Cardiac muscle cell (in vitro differentiated cells and primary cell): ENCODE measurements at places on chromosomes 7 and 10. TPM values are rescaled to one million over a fixed set of nuclear protein-coding genes. Genes with fewer than 3 reads are reported as not detected.

GALNT17 gene
- total RNA-seq = 2.3 and 5.2 TPM in 2 replicates

OPN1SW gene
- total RNA-seq = not detected in 2 replicates

OPALIN gene
- total RNA-seq = not detected in 2 replicates

ELFN1 gene
- total RNA-seq = 48.7 and 51.6 TPM in 2 replicates

SEMA3E gene
- total RNA-seq = 0.78 and 0.92 TPM in 2 replicates

- H3K4me3 ChIP-seq = no peak overlapping the region
- DNase-seq = no peak
- H3K4me1 ChIP-seq = no peaks in the 10 kb centered on the region
- no peaks in the 10 kb centered on the region for H3K27me3 ChIP-seq
- no peak overlapping the region for H3K27ac ChIP-seq
Measured at GRCh38 chr7:159027789-159028507, 116.7 kb downstream of the VIPR2 start.

- no peaks in the 10 kb centered on the region for H3K36me3 ChIP-seq
- no peaks in the 10 kb centered on the region for H3K4me1 ChIP-seq
- H3K27ac ChIP-seq = no peak overlapping the region
- DNase-seq = no peak
- no peak overlapping the region for H3K4me3 ChIP-seq
Measured at GRCh38 chr10:22704942-22705341, 9.4 kb downstream of the PIP4K2A start.

DNA sequence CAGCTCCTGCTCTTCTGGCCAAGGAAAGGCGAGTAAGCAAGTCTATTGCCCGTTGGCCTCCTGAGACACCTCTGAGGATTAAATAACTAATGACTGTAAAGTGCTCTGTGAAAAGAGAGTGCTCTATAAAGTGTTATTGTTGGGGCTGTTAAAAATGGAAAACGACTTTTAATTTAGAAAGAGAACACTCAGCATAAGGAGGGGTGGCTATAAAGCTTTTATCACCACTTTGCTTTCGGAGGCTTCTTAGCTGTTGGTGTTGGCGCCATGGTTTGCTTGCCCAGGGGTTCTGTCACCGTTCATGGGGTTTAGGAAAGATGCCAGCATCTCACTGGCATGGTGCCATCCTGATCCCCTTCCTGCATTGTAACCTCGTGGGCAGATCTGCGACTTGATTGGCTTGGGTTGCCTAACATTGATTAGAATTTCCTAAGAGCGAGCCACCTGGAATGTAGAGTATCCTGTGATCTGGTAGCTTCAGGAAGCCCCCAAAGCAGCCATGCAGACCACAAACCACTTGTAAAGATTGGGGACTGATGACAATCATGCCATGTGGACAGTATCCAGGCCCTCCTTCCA, 509.9 kb downstream of the LRMDA start:
- no peaks in the 10 kb centered on the region for H3K27me3 ChIP-seq
- H3K27ac ChIP-seq = no peak overlapping the region
- no peak for DNase-seq
- H3K4me1 ChIP-seq = no peaks in the 10 kb centered on the region

DNA sequence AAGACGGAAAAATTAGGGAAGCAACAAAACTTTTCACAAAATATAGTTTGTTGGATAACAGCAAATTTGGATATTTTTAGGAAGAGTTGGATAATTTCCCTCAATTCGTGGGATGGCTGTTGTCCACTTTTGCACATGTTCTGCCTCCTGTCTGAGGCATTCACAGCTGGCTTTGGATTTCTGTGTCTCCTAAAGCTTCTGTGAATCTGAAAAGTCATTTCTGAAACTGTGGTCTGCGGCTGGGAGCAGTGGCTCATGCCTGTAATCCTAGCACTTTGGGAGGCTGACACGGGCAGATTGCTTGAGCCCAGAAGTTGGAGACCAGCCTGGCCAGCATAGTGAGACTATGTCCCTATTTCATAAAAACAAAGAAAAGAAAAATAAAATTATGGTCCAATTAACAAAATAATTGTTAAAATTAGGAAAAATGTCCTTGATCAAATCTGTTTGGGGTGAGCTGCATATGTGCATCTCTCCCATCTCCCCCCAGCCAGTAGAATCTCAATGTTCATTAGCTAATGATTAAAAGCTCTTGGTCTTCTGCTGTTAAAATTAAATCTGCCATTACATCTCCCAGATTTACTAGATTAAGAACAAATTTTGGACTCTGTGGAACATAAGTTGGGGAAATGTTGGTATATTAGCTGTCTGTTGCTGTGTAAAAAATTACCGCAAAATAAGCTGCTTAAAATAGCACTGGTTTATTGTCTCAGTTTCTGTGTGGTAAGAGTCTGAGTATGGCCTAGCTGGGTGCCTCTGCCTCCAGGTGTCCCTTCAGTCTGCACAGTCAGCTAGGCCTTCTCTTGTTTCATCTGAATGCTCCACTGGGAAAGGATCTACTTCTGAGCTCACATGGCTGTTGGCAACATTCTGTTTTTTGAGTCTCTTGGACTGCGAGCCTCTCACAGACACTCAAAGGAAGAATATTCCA, 332.0 kb upstream of the FZD1 start:
- no peak overlapping the region for H3K4me3 ChIP-seq
- DNase-seq = peak; percentile 17
- no peaks in the 10 kb centered on the region for H3K27me3 ChIP-seq
- no peaks in the 10 kb centered on the region for H3K36me3 ChIP-seq
- no peaks in the 10 kb centered on the region for H3K4me1 ChIP-seq

- H3K4me3 ChIP-seq = no peak overlapping the region
- no peaks in the 10 kb centered on the region for H3K36me3 ChIP-seq
- H3K27ac ChIP-seq = no peak overlapping the region
- no peaks in the 10 kb centered on the region for H3K27me3 ChIP-seq
- no peaks in the 10 kb centered on the region for H3K4me1 ChIP-seq
- DNase-seq = no peak
Measured at GRCh38 chr10:75858339-75858738, 426.9 kb downstream of the LRMDA start.

- H3K36me3 ChIP-seq = no peaks in the 10 kb centered on the region
- no peaks in the 10 kb centered on the region for H3K27me3 ChIP-seq
- DNase-seq = no peak
- no peaks in the 10 kb centered on the region for H3K4me1 ChIP-seq
Measured at GRCh38 chr7:133859231-133859630, 267.9 kb upstream of the LRGUK start.

- peak within 1 kb of the TSS; percentile 28 for H3K4me3 ChIP-seq
- H3K27me3 ChIP-seq = peaks cover 100% of the 10 kb centered on the region
- peaks cover 20% of the 10 kb centered on the region for H3K4me1 ChIP-seq
- no peak for DNase-seq
- H3K36me3 ChIP-seq = no peaks in the 10 kb centered on the region
- H3K27ac ChIP-seq = no peak within 1 kb of the TSS
Measured at GRCh38 chr10:100744987-100745881, at the start of gene PAX2. Gene PAX2 (plus strand): TSS chr10:100745582. CDS start chr10:100746261, 679 bp downstream.

- H3K36me3 ChIP-seq = no peaks in the 10 kb centered on the region
- no peak overlapping the region for H3K27ac ChIP-seq
- no peak overlapping the region for H3K4me3 ChIP-seq
- no peaks in the 10 kb centered on the region for H3K27me3 ChIP-seq
- no peak for DNase-seq
Measured at GRCh38 chr10:24446739-24447138, 237.8 kb downstream of the KIAA1217 start.

GRCh38 chr7:84216472-84216871, 21.9 kb upstream of the SEMA3A start:
- no peak overlapping the region for H3K27ac ChIP-seq
- no peak overlapping the region for H3K4me3 ChIP-seq
- peak; percentile 7 for DNase-seq
- H3K27me3 ChIP-seq = no peaks in the 10 kb centered on the region
- H3K4me1 ChIP-seq = peaks cover 8% of the 10 kb centered on the region
